ENCODE measurements at places on chromosomes 11 and 22.

- DNase-seq: no peak
These were observed 9.8 kb downstream of the NRXN2 start for GRCh38 chr11:64713016-64713707.

- no peak for DNase-seq
These were observed 897 bp downstream of the MAP6 start for GRCh38 chr11:75667831-75668450.

DNA sequence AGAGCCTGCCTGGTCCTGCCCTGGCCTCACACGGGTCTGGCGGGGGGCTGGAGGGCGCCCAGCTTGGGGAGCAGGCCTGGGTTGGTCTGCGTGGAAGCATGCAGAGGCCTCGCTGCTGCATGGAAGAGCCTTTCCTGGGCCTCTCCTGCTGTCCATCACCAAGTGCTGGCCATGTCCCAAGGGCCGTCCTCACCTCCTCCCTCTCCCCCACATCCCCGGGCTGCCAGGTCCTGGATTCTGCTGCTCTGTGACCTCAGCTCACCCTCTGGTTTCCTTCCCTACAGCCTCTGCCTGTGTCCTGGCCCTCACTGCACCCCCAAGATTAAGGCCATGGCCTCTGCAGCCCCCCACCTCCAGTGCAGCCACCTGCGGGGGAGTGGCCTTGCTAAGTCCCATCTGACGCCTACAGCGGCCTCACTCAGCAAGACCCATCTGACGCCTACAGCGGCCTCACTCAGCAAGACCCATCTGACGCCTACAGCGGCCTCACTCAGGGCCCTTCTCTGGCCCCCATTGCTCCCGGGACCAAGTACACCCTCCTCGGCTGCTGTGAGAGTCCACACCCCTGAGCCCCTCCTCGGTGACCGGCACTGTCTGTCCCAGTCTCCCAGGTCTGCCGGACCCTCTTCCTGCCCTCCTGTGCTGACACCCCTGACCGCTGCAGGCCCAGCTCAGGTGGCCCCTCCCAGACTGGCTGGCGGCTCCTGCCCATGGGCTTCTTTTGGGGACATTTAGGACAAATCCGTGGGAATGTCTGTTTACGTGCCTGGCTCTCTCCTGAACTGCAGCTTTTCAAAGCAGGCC is 119.5 kb upstream of the B3GAT1 start:
- no peak for DNase-seq

DNA sequence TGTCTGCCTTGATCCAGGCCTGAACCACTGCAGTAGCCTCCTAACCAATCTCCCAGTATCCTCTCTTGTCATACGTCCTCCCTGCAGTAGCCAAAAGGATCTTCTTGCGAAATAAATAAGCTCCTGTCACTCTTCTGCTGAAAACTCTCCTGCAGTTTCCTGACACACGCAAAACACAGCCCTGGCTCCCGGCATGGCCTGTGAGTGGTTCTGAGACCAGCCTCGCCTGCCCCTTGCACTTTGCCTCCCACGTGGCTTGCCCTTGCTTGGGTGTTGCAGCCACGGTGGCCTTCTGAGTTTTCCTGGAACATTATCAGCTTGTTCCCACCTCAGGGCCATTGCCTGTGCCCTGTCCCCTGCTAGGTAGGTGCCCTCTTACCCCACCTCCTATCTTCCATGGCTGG is 7.2 kb downstream of the ZC3H7B start:
- DNase-seq: no peak

Measured in NCI-H1694 (cell line).